ENCODE measurements at places on chromosomes 2 and 18.

DNA sequence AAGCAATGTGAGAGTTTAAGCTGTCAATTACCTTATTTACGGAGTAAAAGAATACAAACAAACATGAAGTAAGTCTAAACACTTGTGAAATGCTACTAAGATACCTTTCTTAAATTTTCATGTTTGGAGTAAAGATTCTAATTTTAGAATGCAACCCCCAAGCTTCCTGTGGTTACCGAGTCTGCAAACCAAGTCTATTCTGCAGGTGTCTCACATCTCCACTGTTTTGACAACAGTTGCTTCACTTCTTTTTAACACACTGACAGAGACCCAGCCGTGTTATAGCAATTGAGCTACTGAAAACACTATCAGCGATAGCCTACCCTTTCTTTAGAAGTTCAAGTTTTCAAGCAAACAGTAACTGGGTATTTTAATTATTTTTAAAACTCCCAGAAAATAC, 608.3 kb downstream of the ERBB4 start:
- no peak for DNase-seq

- DNase-seq: no peak
Measured at GRCh38 chr18:7805880-7806279, 238.8 kb downstream of the PTPRM start.

GRCh38 chr2:240013343-240013742, 11.8 kb downstream of the NDUFA10 start:
- no peak for DNase-seq

DNA sequence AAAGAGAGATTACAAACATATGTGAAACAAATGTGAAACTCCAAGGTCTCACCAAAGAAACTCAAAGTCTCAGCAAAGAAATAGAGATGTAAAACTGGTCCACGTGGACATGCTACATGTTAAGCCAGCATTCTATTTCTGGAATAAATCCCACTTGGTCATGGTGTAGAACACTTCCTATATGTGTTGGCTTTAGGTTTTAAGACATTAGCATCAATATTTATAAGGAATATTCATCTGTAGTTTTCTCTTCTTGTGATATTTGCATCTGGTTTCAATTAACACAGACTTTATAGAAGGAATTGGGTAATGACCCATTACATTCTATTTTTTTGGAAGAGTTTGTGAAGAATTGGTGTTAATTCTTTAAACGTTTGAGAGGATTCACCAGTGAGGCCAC, 133.1 kb downstream of the COPS8 start:
- no peak for DNase-seq

- no peak for DNase-seq
Measured at GRCh38 chr18:48476550-48476917, 62.3 kb upstream of the CTIF start.

- DNase-seq: no peak
Measured at GRCh38 chr18:79692886-79693285, 13.3 kb downstream of the CTDP1 start.
